ENCODE measurements at places on chromosomes 11 and 22.

DNA sequence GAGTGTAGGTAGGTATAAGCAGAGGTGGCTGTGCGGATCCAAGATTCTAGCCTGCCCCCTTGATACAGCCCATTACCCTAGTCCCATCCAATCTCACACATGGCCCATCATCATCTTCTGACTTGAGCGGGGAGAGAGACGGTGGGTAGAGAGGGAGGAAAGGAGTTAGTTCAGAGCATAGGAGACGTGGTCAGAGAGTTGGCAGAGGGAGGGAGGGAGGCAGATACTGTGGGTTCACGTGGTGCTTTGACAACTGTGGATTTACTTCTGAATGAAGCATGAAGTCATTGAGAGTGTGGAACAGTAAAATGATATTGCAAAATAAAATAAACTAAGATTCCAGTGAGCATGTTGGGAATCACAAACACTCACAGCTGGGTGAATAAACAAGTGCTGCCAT, 31.4 kb upstream of the VPREB1 start:
- no peak for DNase-seq

GRCh38 chr11:62387381-62387780, 31.5 kb upstream of the SCGB1A1 start:
- DNase-seq: no peak

DNA sequence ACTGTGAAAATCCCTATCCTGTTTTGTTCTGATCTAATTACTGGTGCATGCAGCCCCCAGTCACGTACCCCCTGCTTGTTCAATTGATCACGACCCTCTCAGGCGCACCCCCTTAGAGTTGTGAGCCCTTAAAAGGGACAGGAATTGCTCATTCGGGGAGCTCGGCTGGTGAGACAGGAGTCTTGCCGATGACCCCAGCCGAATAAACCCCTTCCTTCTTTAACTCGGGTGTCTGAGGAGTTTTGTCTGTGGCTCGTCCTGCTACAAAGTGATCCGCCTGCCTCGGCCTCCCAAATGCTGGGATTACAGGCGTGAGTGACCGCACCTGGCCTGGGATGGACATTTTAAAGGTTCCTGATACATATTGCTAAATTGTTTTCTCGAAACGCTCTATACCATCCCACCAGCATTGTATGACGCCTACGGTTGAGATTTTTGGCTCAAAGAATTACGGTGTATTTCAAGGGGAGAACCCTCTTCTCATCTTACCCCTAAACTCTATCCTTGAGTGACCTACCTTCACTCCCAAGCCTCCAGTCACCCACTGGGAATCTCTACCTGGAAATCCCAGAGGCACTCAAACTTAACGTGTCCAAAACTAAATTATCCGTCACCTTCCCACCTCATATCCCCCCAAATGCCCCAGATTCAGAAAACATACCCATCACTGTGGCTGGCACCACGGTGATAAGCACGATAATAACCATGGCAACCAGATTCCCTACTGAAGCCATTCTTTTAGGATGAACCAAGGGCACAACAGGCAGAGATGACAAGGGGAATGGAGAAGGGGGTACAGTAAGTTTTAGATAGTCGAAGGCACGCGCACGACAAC, 789 bp upstream of the POLA2 start:
- no peak for DNase-seq

- no peak for DNase-seq
These were observed 206.4 kb downstream of the DBX1 start for GRCh38 chr11:19953909-19954308.

DNA sequence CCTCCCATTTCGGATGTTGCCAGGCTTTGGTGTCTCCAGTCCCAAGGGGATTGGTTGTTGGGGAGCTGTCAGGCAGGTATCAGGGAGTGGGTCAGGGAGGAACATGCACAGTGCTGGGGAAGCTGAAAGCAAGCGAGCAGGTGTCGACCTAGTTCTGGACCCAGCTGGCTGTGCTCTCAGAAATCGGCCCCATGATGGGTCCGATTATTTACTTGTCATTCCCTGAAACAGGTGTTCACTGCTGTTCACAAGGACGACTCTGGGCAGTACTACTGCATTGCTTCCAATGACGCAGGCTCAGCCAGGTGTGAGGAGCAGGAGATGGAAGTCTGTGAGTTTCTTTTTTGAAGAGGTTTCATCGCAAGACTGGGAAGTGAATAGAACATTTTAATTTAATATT, 76.8 kb downstream of the JAM3 start:
- DNase-seq: no peak
